WTC11 (cell line): ENCODE measurements at places on chromosomes 3 and 15.

DNA sequence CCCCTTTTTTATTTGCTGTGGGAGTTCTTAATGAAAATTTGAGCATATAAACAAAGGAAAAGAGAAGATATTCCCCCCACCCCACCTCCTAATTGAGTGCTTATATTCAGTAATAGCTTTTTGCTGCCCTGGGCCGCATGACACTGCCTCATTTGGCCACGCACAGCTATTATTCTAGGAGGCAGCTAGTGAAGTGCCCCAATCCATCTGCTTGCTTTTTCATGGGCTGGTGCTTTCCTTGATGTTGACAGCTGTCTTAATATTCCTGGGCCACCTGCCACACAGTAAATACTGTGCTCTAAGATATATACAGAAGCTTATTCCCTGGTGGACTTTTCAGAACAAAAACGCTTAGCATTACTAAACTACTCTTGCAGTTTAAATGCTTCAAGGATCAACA lies 3.8 kb upstream of the CRYBG3 start:
- no peak for DNase-seq

DNA sequence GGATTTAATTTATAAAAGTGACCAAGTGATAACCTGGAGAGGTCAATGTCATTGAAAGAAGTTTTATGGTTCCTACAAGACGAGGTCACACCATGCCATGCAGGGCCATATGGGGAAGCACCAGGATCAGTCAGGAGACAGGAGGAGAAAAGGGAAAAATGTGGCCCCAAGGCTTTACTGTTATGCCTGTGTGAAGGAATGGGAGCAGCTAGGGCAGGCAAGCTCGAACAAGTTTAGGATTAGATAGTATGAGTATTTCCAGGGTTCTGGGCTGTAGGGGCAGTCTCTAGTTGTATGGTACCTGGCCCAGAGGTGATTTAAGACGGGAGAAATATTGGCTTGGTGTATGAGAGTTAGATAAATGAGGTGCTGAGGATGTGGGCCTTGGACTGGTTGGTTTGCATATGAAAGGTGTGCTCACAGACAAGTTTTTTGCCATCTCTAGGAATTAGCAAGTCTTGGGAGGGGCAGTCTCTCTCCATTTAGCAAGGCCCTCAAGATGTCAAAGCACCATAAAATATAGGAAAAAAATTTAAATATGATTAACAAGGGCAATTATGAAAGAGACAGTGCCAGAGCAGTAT lies 36.3 kb upstream of the DCLK3 start:
- DNase-seq, result no peak

GRCh38 chr3:184209146-184209923 lies 20.1 kb upstream of the VWA5B2 start:
- DNase-seq, result no peak

DNA sequence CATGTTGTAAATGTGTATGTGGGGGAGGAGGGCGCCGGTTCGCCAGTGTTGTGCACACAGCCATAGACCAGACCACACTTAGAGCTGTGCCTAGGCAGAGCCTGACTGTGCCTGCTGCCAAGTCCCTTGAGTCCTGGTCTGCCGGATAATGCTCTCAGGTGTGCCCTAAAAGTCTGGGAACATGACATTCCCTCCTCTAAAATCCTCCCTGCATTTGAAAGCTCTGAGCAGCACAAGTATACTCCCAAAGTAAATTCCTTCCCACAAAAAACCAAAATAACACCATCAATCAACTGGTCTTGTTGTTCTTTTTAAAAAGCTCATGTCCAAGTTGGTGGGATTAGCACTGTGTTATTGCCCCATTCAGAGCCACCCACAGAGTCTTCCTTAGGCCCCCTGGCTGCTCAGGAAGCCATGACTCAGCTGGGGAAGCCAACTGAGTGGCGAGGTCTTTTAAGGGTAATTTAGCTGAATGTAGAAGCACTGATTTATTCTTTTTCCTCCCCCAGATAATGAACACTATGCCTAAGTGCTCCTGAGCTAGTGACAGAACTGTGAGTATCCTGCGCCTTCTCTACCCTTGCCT lies 147.8 kb upstream of the MCTP2 start:
- DNase-seq, result no peak

DNA sequence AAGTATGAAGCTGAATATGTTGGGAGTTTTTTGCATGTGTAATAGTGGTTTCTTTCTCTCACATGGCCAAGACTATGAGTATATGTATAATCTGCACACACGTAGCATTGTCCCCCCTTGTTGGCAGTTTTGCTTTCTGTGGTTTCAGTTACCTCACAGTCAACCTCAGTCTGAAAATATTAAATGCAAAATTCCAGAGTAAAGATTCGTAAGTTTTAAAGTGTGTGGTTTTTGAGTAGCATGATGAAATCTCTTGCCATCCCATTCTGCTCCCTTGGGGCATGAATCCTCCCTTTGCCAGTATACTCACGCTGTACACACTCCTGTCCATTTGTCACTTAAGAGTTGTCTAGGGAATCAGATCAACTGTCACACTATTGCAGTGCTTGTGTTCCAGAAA lies 742.0 kb upstream of the CCDC54 start:
- no peak for DNase-seq

DNA sequence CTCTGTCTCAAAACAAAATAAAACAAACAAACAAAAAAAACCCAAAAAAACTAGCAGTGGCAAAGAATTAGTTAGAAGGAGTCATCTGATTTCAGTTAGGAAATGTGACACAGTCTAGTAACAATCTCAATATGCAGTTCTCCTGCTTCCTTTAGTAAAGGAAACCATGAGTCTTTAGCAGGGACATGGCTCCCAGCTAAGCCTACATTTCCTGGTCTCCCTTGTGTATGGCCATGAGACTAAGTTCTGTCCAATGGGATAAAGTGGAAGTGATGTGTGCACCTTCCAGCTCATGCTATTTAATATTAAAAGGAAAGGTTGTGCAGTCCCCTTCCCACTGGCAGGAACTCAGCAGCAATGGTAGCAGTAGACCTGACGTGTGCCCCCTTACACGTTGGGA lies 74.6 kb downstream of the GREM1 start:
- no peak for DNase-seq

DNA sequence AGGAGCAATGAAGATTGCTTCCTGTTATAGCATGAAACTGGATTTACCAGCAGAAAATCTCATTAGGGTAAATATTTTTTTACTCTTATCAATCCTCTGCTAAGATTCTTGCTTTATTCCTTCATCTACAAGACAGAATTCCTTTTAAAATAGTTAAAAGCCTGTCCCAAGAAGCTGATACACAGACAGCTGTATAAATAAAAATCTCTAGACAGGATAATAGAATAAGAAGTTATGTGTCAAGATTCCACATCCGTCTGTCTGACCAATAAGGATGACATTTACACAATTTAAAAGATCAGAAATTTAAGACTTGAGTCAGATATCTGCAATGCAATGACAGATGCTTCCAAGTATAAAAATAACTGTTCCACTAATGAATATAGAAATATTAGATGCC lies 57.6 kb downstream of the SSR3 start:
- DNase-seq, result no peak

DNA sequence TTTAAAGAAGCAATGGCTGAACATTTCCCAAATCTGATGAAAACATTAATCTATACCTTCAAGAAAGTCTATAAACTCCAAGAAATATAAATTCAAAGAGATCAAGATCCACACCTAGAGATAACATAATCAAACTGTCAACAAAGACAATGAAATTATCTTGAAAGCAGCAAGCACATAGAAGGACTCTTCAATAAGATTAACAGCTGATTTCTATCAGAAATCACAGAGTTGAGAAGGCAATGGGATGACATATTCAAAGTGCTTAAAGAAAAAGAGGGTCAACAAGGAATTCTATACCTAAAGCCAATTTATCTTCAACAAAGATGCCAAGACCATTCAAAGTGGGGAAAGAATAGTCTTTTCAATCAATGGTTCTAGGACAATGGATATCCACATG lies 41.1 kb upstream of the LAMP3 start:
- DNase-seq, result no peak

GRCh38 chr3:99634881-99635280 lies 3.5 kb upstream of the COL8A1 start:
- DNase-seq, result no peak

DNA sequence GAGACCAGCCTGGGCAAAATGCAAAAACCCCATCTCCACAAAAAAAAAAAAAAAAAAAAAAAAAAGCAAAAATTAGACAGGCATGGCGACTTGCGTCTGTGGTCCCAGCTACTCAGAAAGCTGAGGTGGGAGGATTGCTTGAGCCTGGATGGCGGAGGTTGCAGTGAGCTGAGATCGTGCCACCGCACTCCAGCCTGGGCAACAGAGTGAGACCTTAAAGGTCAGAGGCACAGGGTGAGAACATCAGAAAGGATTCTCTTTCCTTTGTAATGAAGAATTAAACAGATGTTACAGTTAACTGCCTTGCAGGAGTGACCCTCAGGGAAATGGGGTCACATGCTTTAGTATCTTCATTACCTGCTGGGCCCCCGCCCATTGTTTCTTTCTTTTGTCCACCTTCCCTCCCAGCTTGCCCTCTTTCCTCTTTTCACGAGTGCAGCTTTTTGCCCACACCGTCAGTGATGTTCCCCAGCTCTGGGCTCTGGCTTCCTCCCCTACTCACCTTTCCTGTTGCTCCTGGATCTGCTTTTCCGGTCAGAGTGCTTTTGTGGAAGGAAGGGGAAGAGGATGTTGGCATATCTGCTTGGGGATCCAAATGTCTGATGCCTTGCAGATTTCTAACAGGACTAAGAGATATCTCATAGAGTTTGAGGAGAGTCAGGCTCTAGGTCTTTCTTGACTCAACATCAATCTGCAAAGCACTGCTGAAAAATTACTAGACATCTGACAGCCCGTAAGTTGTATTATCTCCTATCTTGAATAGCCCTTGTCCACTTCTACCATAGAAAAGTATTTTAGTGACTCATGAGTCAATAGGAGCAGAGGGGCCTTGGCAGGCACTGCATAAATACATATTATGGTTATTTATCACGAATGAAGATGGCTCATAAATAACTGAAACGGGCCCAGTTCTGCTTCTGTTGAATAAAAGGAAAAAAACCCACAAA lies 35.6 kb upstream of the NDUFB4 start:
- DNase-seq, result peak; percentile 22

DNA sequence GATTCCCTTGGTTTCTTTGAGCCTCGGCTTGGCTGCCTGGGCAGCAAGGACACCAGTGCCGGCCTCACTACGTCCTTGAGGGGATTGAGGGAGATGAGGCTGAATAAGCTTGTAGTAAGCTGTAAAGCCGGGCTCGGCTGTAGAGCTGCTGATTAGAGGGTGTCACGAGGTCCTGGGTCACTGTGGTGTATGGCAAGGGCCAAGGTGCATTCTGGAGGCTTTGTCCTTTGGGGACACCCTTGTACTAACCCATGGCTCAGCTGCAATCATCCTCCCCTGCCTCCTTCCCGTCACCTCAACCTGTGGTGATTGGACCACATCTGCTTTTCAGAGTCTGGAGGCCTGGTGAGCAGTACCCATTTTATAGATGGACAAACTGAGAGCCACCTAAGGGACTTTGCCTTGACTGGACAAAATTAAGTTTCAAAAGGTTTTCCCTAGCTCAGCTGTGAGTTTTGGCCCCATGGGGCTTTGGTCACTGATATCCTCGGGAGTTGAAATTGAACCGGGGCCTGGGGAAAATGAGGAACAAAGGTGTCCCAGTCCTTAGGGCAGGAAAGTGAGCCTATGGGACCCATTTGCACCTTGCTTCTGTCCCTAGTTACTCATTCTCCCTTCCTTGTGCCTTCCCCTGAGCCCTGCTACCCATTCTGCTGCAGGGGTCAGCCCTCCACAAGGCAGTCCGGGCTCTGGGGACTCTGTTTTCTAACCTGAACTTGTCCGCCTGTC lies 2.4 kb downstream of the SLC6A6 start:
- DNase-seq, result no peak
